ENCODE measurements at places on chromosomes 3 and 15.

DNA sequence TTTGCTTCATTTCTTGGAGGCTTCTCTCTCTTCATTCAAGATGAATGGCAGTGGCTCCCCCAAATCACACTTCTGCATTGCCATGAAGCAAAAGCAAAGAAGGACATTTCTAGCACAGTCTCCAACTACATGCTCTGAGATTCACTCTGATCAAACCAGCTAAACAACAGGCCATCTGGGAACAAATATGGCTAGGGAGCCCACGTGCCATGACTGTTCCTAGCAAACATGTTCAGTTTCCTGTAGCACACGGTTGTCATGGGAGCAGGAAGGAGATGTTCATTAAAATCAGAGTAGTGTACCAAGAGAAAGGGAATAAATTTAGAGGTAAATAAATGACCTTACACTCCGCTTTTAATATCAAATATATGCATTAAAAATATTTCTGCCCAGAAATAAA, 327.3 kb downstream of the GBE1 start:
- DNase-seq = no peak

- DNase-seq = no peak
Measured at GRCh38 chr3:126678693-126679317, 23.9 kb upstream of the TXNRD3 start.

DNA sequence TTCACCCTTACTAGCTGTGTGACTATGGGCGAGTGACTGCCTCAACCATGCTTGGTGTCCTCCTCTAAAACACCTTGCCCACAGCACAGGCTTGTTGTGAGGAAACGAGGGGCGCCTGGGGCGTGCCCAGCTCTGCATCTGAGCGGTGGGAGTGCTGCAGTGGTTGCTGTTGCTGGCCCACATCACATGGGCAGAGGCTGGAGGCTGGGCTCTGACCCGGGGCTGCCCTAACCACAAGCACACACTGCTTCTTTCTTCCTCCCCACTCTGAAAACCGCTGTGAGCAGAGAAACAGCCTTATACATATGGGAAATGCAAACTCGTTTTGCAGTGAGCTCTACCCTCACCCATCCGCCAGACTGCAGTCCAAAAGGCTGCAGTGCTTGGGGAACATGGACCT, 74.8 kb upstream of the RPL32 start:
- DNase-seq = no peak

DNA sequence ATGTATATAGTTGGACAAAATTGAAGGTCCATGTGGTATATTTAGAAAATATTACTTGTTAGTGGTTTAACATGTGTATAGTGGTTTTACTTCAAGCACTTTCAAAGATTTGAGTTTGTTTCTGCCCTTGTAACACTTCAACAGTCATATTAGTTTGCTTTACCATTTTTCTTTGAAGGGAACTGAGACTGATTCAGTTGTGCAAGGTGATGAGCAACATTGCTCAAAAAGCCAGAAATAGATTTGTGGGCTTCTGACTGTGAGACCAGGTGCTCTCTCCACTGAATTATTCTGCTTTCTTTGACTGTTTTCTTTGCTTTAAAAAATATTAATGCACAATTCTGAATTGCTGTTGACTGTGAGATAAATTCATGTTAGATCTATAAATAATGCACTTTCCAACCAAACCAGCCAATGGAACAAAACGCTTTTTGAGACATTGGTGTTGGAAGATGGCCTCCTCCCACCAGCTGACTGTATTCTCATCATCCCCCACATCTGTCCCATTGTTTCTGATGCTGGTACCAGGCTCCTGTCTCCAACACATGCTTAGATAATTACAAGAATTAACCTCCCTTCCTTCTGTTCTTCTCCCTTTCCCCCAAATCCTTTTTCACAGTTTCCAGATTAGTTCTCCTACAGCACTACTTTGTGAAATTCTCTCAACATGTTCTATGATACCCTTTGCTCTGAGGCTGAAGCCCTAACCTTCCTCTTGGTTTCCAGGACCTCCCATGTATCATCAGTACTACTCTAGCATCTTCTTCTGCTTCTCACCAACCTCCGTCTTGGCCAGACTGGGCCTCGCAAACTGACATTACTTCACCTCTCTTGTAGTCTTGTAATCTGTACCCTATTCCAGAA, 27.9 kb downstream of the PLCL2 start:
- no peak for DNase-seq

DNA sequence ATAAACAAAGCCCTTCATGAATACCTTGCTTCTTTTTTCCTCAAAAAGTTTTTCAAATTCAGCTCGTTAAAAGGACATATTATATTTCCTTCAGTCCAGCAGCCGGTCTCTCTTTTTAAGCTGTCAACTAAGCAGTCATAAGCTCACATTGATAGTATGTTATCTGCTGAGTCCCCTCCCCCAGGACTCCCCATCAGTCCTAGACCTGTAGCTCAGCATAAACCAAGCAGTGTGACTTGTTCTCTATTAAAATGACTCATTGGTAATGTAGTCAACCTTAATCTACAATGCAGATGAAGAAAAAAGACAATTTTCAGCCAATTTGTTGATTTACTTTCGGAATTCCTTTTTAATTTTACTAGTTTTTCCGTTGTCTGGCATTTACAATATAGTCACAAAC, 483.8 kb downstream of the MECOM start:
- no peak for DNase-seq

DNA sequence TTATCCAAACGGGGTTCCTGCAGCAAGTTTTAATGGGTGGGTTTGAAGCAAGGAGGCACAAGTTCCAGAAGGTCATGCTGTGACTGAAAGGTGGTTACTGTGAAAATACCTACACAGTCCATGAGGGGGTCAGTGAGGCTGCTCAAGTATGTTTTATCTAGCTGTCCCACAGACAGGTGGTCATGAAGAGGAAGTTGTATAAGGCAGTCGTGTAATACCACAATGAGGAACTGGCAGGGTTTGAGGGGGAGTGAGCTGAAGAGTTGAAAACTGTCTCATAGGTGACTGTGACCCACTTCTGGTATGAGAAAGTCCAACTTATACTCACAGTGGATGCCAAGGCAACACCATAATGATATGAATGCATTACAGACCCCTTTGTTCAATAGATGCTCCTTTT, 856.8 kb downstream of the OTOL1 start:
- DNase-seq = no peak

GRCh38 chr3:159775372-159775961, 213.2 kb upstream of the IL12A start:
- DNase-seq = no peak
